ENCODE measurements at places on chromosomes 11 and 22. TPM values are rescaled to one million over a fixed set of nuclear protein-coding genes. Genes with fewer than 3 reads are reported as not detected.

The ZNF215 gene
- total RNA-seq = 0.93 TPM

The ALDH3B2 gene
- not detected for total RNA-seq

The AQP11 gene
- total RNA-seq = not detected

GRCh38 chr22:17570851-17571631, 7.7 kb downstream of the SLC25A18 start:
- DNase-seq = no peak

DNA sequence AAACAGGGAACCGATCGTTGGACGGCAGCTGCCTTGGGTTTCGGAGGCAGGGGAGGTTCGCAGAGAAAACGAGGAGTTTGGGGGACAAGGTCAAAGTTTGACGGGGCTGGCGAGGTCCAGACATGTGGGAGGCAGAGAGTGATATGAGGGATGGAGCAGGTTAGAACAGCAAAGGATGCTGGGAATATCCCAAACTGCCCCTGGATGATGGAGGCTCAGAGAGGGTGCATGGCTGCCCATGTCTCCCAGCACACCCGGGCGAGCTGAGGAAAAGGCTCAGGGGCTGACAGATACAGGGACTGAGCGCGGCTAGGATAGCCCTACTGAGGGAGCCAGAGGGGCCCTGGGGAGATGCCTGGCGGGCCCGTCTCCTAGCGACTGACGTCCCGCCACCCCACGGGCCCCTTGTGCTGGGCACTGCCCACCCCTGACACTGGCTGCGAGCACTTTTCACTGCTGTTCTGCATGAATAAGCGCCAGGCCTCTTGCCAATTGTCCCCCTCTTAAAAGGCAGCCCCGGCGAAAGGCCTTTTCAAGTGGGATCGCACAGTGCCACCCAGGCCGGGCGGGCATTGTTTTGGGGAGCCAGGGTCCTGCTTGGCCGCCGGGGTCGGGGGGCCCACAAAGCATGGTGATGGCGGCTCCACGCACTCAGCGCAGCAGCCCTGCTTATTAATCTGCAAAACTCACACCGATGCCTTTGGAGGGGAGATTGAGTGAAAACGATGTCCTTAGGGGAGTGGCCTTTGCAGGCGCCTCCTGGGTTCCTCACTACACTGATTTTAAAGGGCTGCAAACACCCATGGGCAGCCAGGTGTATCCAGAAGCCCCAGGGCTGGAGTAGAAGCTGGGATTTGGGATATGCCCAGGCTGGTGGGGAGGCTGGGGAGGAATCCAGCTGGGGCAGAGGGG, 90.0 kb upstream of the LINC01488 start:
- no peak for DNase-seq

DNA sequence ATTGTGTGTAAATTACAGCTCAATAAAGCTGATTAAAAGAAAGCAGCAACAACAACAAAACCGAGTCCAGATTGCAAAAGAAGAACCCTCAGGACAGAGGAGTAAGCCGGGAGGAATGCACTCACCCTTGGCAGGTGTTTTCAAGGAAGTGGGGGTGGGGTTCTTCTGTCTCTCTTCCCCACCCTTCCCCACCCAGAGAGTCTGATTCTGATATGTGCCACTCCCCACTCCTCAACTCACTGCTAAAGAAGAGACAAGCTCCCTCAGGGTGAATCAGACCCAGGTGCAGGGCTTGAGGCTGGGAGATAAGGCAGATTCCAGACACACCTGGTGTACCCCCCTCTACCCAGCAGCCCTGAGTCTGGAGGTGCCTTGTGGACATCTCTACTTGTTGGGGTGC, 38.4 kb upstream of the PHF21A start:
- no peak for DNase-seq

DNA sequence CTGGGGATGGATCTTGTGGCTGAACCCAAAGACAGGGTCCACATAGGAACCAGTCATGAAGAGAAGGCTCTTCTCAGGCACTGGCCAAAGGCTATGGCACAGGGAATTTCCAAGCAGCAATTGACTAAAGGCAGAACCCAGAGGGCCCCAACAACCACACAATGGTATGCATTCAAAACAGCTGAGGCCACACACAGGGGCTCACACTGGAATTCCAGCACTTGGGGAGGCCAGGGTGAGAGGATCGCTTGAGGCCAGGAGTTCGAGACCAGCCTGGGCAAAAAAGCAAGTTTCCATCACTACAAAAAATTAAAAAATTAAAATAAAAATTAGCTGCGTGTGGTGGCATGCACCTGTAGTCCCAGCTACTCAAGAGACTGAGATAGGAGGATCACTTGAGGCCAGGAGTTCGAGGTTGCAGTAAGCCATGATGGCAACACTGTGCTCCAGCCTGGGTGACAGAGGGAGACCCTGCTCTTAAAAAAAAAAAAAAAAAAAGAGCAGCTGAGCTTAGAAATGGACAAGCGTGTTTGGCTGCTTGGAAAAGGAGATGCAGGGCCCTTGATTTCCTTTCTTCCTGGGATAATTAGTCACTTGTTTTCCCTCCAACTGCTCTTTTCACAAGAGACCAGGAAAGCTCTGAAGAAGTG, 44.6 kb downstream of the MYH9 start:
- DNase-seq = no peak

GRCh38 chr22:43734370-43735150, 77.5 kb downstream of the EFCAB6 start:
- no peak for DNase-seq

- peak; percentile 70 for DNase-seq
Measured at GRCh38 chr11:63670433-63671321, 499 bp downstream of the ATL3 start.

DNA sequence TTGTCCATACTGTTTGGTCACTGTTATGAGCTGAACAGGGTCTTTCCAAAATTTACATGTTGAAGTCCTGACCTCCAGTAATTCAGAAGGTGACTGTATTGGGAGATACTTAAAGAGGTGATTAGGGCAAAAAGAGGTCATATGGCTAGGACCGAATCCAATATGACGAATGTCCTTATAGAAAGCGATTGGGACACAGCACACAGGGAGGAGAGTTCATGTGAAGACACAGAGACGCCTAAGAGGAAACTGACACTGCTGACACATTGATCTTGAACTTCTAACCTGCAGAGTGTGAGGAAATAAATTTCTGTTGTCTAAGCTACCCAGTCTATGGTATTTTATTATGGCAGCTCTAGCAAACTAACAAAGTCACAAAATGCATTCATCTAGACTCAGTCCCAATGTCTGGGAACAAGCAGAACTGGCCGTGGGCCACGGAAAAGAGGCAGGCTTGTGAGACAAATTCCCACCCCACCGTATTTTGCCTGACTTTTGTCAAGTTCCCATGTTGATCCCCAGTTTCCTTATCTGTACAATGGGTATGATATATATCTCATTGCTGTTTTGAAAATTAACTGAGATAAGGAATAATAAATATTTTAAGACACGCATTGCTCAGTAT, 295.0 kb downstream of the NTM start:
- DNase-seq = no peak
